ENCODE measurements at places on chromosomes 5 and 9.

GRCh38 chr9:110545705-110546104, 33.8 kb downstream of the SVEP1 start:
- no peak for DNase-seq

DNA sequence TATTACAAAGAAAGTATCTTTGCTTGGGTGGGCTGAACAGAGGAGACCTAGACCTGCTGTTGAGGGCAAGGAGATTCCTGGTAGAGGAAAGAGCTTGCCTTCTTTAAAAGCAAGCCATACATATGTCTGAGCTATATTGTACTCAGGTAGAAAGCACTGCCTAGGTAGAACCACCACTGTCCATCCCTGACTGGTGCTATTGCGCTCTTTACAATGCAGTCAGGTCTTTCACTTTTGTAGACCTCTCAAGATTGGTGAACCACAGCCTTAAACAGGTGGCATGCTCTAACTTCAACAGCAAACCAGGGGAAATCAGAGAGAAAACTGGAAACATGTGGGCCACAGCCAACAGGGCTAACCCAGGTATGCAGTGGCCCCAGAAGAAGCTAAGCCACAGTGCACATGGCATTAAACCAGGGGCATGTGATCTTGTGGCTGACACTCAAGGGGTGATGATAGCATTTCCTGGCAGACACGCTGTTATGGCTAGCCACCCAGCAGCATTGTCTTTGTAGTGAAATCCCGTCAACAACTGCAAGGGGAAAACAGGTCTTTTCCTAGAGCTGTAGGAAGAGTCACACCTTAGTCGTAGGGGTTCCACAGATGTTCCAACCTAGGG, 253.9 kb upstream of the PCSK5 start:
- DNase-seq: no peak

- no peak for DNase-seq
Observed at GRCh38 chr5:9337928-9338595, 207.8 kb downstream of the SEMA5A start.

GRCh38 chr9:93699650-93700049, 123.3 kb downstream of the PHF2 start:
- no peak for DNase-seq

DNA sequence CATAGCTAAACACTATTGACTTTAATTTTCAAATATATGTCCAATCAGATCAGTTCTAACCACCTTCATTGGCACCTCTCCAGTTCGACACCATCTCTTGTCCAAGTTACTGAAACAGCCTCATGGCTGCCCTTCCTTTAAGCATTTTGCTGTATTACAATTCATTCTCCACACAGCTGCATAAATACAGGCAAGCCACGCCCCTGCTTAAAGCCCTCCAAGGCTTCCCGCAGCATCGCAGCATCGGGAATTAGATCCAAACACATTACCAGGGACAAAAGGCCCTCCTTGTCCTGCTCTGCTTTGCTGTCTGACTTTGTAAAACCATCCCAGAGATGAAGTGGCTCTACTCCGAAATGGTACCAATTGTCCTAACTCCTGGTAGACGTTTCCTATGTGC, 75.1 kb upstream of the RAI14 start:
- no peak for DNase-seq

GRCh38 chr5:151864061-151864748, 60.4 kb downstream of the GLRA1 start:
- no peak for DNase-seq

DNA sequence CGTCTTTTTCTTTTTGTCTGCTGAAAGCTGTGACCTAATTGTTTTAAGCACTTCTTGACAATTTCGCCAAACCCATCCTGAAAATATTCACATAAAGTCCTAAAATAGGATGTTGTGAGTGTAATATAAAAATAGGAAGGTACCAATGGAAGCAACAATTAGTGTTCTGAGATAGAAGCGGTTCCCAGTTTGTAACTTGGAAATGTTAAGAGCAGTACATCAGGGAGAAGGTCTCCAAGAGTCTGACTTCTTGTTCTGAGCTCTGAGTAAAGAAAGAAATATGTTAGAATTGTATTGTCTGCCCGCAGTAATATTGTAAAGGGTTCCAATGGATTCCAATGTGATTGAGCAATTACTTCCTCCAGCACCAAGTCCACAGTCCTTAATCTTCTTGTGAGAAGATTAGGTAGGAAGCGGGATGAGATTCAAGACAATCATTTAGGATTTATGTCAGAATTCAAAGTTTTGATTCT, 3.9 kb downstream of the VCAN start:
- no peak for DNase-seq

DNA sequence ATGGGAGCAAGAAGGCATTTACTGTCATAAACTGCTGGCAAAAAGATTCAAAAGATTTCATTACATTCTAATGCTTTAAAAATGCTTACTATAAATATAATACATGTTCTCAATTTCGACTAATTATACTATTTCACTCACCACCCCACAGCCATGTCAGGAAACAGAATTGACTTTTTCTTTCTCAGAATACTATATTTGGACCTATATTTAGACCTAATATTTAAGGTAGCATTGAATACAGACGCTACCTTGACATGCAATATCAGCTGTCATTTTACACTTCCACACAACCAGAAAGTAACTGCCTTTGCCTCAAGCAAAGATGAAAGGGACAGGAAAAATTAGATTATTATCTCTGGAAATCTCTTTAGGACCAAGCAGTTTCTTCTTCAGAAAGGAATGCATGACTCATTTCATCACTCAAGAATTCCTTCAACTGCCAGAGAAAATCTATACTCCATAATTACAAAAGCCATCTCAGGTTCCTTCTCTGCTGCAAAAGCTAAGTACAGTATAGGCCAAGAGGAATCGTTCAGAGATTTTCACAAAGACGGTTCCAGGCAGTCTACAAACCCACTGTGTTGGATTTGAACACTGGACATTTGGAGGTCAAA, 11.8 kb upstream of the UBE2QL1 start:
- DNase-seq: no peak

GRCh38 chr5:108953940-108954339, 206.2 kb downstream of the FER start:
- no peak for DNase-seq

- no peak for DNase-seq
Observed at GRCh38 chr5:138472353-138472752, 7.1 kb downstream of the EGR1 start.

DNA sequence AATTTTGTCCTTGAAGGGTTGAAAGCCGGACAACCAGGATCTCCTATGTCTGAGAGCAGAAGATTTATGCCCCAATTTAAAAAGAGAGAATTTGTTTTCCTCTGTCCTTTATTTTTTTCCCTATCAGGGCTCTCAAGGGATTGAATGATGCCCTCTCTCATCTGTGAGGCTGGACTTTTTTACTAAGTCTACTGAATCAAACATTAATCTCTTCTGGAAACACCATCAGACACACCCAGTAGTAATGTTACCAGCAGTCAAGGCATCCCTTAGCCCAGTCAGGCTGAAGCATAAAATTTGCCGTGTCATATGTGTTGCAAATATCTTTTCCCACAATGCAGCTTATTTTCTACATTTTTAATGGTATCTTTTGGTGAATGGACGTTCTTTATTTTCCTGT, 1497.9 kb downstream of the MAT2B start:
- DNase-seq: no peak

- no peak for DNase-seq
Observed at GRCh38 chr9:77705636-77706035, 57.5 kb upstream of the GNA14 start.

DNA sequence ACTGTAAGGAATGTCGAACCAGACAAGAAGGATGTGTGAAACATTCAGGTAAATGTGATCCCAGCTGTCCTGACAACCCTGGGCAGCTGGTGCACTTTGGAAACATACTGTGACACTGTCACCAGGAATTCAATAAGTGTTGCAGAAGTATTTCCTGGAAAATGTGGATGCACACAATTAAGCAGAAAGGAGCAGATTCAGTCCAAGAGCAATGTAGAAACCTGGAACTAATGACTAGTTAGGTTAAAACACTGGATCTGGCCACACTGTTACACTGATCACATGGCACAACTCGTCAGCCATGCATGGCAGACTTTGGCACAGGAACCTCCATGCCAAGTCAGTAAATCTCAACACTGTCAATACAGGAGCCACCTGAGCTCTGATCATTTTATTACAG, 109.0 kb downstream of the FAM174A start:
- DNase-seq: no peak

DNA sequence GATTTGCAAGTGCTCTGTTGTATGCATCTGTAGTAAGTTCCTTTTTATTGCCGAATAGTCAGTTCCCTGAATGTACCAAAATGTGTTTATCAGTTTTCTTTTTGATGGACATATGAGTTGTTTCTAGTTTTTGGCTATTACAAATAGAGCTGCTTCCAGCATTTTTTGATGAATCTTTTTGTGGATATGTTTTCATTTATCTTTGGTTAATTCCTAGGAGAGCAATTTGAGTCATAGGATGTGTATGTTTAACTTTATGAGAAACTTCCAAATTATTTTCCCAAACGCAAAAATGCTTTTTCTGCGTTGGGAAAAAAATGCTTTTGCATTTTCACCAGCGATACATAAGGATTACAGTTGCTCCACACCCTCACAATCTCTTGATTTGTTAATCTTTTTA, 287.7 kb downstream of the FER start:
- no peak for DNase-seq

GRCh38 chr9:21589344-21590056, 107.4 kb upstream of the IFNE start:
- DNase-seq: no peak

Measured in HL-60 (cell line).